SHP77 treated with DMSO at 0.1 percent for 48 hours (cell line): ENCODE measurements at places on chromosomes 7 and 10.

- no peak for DNase-seq
These were observed 55.3 kb downstream of the PPP1R9A start for GRCh38 chr7:94962661-94963060.

DNA sequence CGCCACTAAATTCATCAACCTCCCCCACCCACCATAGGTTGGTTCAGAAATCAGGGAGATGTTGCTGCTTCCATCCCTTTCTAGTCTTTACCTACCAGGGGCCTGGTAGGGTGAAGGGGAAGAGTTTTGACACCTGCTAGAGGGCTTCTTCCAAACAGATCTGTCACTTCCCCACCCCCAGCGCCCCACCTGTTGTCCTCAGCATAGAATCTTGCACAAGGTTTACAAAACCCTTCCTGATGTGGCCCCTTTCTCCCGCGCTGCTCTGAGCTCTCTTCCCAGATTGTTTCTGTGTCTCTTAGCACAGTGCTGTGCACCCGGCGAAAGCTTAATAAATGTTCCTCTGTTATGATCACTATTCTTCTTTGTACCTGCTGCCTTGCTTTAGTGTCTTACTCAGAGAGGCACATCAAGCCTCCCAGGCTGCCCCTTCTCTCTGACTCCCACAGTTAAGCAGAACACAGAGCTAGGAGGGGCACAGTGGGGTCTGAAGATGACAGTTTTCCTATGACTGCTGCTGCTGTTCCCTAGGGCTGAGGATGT, 11.2 kb upstream of the C10orf95 start:
- no peak for DNase-seq

- DNase-seq = no peak
These were observed 110.2 kb upstream of the DPP6 start for GRCh38 chr7:153942036-153942435.

GRCh38 chr7:82078807-82079206, 309.0 kb upstream of the HGF start:
- no peak for DNase-seq

- no peak for DNase-seq
These were observed 565 bp downstream of the STRIP2 start for GRCh38 chr7:129434675-129435318.

DNA sequence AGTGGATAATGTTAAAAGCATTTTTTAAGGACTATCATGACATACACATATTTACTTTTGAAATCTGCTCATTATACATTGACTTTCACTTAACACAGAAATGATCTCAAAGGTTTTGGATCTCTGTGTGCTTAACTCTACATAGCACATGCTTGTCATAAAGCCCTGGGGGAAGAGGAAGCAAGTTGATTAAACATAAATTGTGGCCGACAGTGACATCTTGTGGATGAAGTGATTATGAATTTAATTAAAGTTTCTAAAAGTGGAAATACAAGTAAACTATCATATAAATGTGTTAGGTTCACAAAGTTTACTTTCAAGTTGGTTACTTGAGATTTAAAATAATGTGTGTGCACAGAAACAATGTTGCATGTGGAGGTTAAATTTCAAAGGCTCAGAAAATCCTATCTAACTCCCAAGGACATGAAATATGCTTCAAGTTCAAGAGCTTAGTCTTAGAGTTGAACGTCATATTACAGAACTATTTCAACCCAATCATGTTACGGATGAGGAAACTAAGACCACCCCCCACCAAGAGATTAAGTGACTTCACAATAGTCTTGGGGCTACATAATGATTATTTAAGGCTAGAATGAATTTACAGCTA, 1247.8 kb downstream of the GATA3 start:
- peak; percentile 18 for DNase-seq

DNA sequence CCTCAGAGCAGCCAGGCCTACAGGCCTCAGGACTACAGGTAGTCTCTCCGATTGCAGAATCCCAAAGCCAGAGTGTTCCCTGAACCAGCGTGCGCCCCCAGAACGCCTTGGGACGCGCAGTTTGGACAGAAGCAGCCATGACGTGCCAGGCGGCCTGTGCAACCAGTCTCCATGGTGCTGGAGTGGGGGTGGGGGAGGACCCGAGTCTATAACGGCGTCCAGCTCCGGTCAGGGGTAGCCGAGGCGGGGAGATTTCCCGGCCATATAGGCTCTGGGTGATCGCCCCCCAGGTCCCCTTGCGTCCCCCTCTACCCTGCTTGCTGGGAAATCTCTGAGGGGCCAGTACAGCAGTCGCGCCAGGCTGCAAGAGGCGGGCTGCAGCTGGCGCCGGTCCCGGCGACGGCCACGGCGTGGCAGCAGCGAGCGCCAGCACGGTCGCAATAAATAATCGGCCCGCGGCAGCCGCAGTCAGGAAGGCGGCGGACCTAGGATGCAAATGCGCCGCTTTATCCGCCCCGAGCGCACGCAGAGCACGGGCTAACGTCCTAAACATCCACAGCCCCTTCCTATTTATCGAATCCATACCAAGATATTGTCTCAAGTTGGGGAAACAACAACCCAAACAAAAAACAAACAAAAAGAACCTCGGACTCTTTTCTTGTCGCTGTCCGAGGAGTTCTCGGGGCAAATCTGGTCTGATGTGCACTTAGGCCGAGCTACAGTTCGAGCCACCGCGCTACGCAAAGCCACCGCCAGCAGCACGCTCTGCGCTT, 1.6 kb downstream of the HOXA3 start:
- no peak for DNase-seq

GRCh38 chr10:6390213-6390845, 187.6 kb downstream of the PFKFB3 start:
- DNase-seq = no peak

GRCh38 chr10:21388589-21388988, 136.9 kb downstream of the SKIDA1 start:
- DNase-seq = no peak

- no peak for DNase-seq
These were observed 186.6 kb downstream of the DPY19L1 start for GRCh38 chr7:34850681-34851080.

DNA sequence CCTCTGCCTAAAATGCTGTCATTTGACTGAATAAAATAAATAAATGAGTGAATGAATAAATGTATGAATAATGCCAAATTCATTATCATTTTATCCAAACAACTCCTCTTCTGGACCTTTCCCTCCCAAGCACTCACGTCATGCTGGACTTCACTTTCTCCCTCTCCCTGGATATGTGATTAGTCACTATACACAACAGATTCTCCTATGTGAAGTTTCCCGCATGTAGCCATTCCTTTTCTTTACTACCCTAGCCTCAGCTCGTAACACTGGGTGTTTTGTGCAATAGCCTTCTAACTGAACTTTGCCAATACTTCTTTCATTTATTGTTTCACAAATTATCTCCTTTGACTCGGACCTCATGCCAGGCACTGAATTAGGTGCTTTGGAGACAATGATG, 87.6 kb upstream of the IL6 start:
- DNase-seq = no peak

- no peak for DNase-seq
These were observed 4.2 kb upstream of the NANOS1 start for GRCh38 chr10:119025336-119025735.

DNA sequence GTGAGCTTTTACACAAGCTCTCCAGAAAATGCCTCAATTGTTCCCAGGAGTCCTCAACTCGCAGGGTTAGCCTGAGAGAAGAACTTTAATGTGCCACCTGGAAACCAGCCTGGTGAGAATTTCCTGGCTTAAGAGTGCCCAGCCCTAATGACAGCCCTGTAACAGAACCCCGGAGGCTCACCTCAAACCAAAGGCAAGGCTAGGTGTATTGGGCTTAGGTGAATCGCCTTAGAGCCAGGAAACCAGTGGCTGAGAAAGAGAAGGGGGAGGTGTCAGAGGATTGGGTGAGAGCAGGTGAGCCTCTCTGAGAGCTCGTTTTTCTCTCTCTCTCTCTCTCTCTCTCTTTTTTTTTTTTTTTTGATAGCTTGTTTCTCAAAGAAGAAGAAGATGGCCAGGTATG, 7.3 kb downstream of the OCM2 start:
- no peak for DNase-seq

GRCh38 chr7:129375141-129375938, 58.9 kb upstream of the STRIP2 start:
- DNase-seq = no peak

- DNase-seq = peak; percentile 41
These were observed 540.4 kb downstream of the CNTNAP2 start for GRCh38 chr7:146656988-146657387.

DNA sequence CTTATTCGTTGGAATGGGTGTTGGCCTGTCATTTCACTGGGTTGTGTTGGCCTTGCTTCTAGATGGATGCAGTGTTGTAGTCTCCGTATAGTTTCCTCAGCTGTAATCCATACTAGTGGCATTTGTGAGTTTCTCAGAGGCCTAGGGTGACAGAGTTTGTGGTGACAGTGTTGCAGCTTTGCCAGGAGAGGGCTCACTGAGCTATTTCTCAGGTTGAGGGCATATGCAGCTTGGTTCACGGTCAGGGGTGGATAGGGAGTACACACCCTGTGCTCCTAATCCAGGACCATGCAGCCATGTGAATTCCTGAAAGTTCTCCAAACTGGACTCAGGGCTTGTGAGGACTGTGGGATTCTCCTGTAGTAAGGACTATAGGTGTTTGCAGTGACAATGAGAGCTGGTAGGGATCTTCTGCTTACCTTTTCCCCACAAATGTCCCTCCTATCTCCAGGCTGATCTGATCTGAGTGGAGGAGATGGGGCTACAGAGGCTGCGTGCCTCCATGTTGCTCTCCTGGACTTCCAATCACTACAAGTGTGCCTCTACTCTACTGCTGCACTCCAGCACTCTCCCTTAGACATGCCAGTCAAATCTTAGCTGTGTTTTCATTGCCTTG, 229.0 kb downstream of the STK31 start:
- DNase-seq = peak; percentile 51

DNA sequence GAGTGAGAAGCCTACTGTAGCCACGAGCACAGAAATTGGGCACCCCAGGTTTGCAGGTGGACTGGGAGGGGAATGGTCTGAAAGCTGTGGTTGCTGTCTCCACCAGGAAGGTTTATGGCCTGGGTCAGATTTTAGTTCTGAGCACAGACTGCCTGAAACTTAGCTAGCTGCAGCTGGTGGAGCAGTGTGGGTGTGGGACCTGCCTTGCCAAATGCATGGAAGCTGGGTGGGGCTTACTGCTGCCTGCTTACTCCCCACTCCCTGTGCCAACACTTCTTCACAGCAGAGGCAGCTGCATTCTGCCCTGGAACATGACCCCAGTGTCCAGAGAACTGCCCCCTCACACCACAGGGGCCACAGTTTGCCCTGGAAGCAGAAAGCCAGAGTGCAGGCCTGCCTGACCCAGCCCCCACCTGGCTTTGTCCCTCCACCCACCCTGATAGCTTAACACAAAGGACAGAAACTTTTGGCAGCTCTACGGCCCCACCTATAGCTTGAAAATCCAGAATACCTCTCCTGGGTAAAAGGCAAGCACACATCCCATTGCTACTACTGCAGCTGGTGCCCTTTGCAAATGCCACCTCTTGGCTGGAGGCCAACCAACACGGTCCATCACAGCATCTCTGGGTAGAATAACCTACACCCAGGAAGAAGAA, 281.6 kb downstream of the AGMO start:
- peak; percentile 66 for DNase-seq

- DNase-seq = no peak
These were observed 80.5 kb upstream of the PRKG1 start for GRCh38 chr10:50993771-50994251.

DNA sequence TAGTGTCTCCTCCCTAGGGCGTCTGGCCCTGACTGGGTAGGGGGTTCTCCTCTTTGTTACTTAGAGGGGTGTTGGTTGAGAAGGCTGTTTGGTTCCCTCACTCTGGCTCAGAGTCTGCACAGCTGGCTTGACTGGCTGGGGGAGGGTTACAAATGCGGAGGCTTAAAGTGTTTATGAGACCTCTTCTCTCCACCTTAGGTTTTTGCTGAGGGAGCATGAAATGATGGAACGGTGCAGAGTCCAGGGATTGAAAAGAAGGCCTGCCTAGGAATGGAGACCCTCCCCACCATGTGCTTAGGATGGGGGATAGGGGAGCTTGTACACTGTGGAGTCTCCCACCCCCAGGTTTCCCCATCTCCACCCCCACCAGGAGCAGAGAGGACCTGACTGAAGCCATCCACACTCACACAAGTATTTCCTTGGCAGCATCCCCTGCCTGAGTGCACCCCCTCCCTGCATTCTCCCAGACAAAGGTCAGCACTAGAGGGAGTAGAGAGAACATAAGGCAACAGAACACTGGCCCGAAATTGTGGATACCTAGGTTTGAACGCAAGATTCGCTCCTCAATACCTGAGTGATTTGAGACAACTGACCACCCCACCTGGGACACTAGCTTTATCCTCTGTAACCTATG, 1.7 kb upstream of the LDB1 start:
- DNase-seq = no peak

GRCh38 chr10:118209215-118209614, 132.9 kb downstream of the FAM204A start:
- DNase-seq = no peak

DNA sequence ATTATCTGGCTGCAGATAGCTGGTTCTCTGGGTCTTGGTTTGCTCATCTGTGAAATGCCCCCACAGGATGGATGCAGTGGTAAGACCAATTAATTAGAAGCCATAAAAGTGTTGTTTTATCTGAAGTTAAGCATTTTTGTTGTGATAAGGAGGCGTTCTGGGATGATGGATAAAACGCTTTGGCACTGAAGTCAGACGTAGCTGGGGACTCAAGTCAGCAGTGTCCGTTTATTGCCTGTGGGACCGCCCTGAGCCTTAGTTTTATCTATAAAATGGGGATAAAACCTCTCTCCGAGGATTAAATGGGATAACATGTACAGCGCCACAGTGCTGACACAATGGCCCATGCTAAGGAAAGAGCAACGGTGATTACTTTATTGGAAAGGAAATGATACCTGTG, 34.7 kb downstream of the TCF7L2 start:
- no peak for DNase-seq
